HTR-8/SVneo (cell line): ENCODE measurements at places on chromosomes 4 and X.

DNA sequence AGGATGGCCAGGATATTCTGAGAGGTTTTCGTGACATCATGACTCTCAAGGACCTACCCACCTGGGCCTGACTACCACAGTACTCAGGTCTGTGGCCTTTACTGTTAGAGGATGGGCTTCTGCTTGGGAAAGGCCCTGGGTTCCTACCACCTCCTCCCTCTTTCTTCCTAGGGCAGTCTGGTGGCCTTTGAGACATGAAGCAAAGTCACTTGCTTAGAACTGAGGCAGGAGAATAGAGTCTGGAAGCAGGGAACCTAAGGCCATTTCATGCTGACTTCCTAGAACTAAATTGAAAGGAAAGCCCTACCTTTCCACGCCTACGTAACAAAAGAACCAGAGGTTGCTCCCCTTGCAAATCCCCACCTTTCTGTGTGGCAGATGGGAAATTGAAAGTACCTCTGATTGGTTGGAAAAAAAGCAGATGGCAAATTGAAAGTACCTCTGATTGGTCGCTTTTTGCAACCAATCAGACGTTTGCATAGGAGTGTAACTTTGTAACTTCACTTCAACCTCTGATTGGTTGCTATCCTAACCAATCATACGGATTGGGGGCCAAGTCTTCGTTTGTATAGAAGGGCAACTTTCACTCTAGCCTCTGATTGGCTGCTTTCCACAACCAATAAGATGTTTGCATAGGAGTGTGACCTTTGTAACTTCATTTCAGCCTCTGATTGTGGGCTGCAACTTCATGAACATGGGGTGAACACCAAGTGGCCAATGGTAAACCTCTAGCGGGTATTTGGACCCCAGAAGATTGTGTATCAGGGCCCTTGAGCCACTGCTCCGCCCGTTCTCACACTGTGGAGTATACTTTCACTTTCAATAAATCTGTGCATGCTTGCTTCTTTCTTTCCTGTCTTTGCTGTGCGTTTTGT, 9.9 kb upstream of the AKAP14 start:
- DNase-seq = no peak

DNA sequence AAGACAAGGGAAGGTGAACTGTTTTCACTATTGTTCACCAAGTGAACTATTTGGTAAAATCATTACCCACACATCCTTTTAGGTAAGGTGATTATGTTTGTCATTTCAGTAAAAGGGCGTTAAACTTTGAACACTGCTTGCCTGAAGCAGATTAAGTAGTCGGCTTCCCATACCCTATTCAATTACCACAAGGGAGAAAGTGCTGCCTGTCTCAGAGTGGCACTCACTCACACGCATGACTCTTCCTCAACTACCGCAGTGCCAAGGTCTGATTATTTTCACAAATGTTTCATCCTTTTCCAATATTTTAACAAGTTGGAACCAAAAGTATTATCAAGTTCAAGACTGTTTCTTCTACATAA, 11.0 kb downstream of the VEGFC start:
- DNase-seq = no peak

DNA sequence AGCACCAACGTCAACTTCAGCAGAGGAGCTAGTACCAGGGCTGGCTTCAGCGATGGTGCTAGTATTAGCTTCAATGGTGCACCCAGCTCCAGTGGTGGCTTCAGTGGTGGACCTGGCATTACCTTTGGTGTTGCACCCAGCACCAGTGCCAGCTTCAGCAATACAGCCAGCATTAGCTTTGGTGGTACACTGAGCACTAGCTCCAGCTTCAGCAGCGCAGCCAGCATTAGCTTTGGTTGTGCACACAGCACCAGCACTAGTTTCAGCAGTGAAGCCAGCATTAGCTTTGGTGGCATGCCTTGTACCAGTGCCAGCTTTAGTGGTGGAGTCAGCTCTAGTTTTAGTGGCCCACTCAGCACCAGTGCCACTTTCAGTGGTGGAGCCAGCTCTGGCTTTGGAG, 8.3 kb downstream of the TRO start:
- DNase-seq = no peak

- no peak for DNase-seq
These were observed 65.7 kb upstream of the NOCT start for GRCh38 chr4:138949866-138950265.

DNA sequence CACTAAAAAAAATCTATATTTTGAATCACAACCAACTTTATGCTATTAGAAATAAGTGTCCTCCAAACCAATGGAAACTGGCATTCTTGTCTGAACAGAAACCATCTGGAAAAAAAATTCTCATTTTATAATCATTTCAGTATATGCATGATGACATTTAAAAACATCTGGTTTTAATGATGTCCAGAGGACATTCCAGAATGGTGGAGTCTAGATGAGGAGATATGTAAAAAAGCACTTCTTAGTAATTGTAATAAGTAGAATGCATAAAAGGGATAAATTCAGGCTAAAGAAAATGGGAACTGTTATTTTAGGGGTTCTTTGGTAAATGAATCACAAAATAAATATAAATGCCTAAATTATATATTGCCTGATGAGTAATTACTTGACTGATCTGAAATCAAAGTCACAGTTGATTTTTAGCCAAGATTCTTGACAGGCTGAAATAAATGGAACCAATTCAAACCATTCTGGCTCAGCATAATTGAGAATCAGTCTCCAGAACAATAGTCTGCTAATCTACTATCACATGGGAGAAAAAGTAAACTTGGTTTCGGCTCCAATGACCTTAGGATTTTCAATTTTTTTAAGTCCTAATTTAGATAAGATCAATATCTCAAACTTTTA, 636.6 kb downstream of the FAT4 start:
- DNase-seq = peak; percentile 1

- no peak for DNase-seq
These were observed 18.6 kb downstream of the MAP3K15 start for GRCh38 chrX:19496711-19497110.

DNA sequence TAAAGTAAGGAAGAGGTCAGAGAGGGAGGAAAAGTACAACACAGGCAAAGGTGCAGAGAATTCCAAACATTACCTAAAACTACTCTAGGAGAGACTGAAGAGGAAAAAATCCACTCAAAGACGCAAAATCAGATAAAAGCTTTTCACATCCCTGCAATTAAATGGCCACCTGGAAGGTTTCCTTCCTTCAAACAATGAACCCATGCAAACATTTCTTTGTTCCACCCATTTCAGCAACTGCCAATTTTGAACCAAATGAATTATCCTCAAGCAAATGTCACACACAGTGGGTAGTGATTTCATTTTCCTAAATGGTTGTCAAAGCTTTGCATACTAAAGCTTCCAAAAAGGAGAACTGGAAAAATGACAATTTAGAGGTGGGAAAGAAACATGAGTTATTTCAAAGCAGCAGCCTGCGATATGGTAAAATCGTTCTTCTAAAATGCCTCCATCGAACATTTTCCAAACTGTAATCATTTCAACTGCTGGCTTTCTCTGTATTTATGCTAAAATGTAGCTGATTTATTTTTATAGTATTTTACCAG, 45.0 kb downstream of the APBB2 start:
- no peak for DNase-seq

- no peak for DNase-seq
These were observed 50.3 kb downstream of the PARM1 start for GRCh38 chr4:74983253-74983635.

- no peak for DNase-seq
These were observed 92.8 kb upstream of the ADAMTS3 start for GRCh38 chr4:72661830-72662229.

DNA sequence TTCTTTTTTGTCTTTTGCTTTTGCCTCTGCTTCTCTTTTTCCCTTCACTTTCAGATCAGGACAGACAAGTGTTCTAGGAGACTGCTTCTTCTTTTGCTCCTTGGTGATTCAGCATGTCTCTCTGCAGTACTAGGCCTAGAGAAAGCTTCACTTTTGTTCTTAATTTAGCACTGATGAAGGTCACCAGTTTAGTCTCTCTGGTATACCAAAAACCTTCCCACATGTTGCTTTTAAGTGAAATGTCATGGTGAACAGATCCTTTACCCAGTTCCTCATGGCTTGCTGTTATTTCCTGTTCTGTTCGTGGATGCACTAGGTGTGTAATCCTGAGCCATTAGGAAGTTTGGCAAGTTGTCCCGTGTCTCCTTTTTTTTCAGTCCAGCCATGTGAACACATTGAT, 53.3 kb downstream of the NBDY start:
- DNase-seq = no peak

DNA sequence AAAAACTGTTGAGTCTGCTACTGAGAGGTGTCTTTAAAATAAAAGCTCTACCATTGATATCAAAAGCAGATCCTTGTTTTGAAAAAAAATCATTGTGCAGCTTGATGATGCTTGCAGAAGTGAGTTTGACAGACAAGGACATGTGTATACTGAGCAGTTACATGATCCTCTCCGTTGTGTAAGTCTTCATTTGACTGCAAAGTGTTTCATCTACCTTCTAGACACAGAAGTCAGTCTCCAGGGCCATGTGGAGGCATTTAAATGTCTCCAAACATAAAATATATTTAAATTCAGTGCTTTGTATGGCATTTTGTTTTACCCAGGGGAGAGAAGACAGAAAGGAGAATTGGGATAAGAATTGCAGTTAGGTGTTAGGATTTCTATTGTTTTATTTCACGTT, 107.8 kb upstream of the MYOZ2 start:
- DNase-seq = no peak

- no peak for DNase-seq
These were observed 58.4 kb upstream of the SLIT2 start for GRCh38 chr4:20193141-20193936.

DNA sequence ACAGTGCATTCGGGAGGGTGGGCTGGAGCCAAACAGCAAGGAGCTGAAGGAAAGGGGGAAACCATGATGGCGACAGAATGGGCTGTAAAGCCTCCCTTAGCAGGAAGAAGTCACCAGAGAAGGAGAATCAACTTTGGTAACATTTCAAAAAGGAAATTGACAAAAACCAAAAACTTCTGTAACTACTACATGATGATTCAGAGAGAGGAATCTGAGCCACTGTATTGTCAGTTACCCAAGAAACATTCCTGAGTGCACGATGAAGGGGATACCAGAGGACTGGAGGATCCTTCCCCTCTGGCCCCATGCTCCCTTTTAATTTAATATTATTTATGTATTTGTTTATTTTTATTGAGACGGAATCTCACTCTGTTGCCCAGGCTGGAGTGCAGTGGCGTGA, 26.3 kb downstream of the PDHA1 start:
- DNase-seq = no peak

GRCh38 chr4:5962416-5962815, 55.8 kb downstream of the C4orf50 start:
- no peak for DNase-seq

GRCh38 chr4:10030972-10031667, 9.8 kb upstream of the SLC2A9 start:
- no peak for DNase-seq

DNA sequence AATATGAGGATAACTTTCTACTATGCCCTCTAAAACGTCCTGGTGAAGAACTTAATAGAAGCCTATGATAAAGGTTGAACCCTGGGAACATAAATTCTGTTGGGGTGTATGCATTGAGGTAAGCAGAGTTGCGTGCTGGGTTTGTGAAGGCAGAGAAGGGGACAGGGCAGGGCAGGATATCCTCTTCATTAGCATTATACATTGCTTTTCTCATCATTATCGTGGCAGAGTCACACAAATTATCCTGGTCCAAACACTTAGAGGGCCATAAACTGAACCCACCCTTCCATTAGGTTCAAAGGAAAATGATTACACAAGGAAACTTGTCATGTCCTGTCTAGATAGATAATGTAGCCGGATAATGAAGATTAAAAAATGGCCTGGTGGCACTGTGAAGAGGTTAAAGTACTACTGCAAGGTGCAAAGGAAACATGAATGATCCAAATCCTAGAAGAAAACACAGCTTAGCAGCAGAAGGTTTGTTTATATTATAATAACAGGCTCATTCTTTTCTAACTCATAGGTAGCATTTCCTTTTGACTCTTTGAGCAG, 189.1 kb downstream of the SPCS3 start:
- no peak for DNase-seq

- no peak for DNase-seq
These were observed 42.9 kb upstream of the PROM1 start for GRCh38 chr4:16126714-16127113.

DNA sequence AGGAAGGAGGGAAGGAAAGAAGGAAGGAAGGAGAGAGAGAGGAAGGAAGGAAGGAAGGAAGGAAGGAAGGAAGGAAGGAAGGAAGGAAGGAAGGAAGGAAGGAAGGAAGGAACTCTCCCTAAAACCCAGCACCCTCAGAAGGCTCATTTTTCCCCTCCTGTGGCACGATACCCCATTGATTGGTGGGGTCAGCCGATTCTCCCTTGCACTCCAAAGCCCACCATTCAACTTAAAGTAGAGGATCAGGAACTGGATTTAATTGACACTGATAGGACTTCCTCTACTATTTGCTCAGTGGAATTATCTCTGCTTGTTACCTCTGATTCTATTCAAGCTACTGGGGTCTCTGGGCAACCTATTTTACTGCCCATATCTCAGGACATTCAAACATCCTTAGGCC, 199.2 kb upstream of the MAOA start:
- no peak for DNase-seq

DNA sequence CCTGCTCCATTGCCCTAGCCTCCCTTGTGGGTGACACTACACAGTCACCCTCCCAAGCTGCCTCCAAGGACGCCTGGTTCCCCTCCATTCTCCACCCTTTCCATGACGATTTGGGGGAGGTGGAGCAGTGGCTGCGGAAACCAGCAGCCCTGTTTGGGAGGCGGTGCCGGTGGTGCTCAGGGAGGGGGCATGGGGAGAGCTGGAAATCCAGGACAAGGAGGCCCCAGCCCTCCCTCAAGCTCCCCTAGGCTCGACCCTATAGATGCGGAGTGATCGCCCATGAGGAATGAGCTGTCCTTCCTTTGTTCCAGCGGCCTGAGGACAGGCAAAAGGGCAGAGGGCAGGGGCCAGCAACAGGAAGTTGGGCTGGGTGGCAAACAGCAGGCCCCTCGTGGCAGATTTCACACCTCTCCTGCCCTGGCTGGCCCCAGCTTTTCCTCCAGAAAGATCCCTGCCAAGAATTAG, 3.6 kb upstream of the RENBP start:
- DNase-seq = no peak

GRCh38 chr4:46934726-46935125, 25.7 kb upstream of the COX7B2 start:
- DNase-seq = no peak

DNA sequence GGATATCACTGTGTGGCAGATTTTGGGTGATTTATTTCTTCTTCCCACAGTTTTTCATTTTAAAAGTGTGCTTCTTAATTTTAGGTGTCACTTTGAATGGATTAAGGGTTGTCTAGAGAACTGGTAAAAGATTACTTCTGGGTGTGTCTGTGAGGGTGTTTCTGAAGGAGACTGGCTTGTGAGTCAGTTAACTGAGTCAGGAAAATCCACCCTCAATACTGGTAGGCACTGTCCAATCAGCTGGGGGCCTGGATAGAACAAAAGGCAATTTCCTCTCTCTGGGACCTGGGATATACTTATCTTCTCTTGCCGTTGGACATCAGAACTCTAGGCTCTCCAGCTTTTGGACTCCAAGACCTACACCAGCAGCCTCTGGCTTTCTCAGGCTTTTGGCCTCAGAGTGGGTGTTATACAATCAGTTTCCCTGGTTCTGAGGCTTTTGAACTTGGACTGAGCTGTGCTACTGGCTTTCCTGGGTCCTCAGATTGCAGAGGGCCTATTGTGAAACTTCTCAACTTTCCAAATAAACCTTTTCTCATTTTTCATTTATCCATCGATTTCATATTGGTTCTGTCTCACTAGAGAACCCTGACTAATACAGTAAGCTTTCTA, 413.1 kb downstream of the GBA3 start:
- DNase-seq = no peak
